ENCODE measurements at places on chromosomes 5 and 9.

DNA sequence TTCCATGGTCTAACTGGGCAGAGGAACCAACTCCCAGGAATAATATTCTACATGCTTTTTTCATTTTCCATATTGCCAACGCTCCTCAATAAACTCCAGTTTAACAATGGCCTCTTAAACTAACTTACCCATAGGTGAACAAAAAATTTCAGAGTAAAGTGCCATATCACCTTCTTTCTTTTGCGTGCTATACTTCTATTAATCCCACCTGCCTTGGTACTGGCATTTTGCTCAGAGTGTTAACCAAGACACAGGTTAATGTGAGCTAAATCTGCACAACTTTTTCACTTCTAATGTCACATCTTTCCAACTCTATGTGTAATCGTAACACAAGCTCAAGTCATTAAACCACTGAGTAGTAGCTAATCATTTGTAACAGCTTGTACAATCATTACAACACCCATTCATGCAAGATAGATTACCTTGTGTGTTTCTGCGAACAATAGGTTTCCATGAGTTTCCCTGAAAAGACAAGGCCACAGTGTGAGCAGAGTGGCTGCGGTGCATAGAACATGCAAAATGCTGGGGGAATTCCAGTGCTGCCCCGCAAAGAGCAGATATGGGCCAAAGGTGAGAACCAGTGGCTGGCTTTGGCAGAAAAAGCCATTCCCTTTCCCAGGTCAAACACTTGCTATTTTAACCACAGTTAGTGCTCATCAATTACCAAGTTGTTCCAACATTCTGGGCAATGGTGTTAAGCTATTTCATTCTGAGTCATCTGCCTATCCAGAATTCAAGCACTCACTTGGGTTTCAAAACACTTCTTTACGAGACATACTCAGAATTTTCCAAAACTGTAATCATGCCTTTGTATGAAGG lies 42.8 kb downstream of the TIMD4 start:
- DNase-seq = no peak

- no peak for DNase-seq
Observed at GRCh38 chr5:113281194-113281593, 153.6 kb downstream of the TSSK1B start.

DNA sequence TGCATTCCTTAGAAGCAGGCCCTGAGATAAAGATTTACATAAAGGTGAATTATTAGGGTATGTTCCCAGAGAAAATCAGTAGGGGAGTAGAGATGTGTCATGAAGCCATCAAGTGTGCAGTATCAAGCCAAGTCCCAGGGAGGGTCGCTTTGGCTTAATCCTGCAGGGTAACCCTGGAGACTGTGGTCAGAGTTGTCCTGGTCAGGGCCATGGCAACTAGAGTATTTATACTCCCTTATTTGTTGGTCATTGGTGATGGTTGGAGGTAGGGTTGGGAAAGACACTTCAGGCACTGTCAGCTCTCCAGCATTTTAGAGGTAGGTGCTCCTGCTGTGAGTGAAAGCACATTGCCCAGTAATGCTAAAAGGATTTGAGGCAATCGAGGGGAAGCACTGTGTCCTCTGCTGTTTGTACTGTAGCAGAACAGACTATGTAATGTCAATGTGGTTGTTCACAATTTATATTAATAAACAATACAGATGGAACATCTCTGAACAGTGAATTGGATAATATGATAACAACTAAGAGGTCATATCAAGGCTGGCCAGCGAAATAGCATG lies 108.9 kb downstream of the GDNF start:
- no peak for DNase-seq

DNA sequence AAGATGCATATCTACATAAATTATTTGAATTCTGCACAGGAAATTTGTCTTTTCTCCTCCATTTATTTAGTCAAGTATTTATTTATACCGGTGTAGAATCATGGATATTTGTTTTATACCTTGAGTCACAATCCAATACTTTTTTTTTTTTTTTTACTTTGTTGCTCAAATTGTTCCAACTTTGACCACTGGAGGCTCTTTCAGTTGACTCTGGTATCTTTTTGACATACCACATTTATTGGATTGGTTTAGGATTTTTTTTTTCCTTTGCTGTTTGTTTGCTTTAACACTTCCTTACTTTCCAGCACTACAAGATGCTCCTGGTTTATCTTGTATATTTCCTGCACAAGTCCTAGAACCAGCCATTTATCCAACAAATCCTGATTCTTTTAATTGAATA lies 543.1 kb upstream of the RIOK2 start:
- no peak for DNase-seq

DNA sequence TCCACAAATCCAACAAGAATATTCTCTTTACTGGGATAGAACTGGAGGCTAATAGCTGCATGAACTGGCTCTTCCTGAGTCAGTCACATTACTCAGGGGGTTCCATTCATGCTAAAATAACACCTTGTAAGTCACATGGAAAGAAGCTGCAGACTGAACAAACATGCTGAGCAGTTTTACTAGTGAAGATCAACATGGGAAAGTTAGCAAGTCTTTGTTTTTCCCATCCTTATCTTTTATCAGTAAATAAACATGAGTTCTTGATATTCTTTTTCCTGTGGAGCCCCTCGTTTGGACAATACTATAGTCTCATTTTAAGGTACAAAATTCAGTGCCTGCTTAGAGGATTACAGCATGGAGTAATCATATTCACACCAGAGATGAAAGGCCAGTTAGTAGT lies 43.7 kb upstream of the TEK start:
- DNase-seq = no peak

DNA sequence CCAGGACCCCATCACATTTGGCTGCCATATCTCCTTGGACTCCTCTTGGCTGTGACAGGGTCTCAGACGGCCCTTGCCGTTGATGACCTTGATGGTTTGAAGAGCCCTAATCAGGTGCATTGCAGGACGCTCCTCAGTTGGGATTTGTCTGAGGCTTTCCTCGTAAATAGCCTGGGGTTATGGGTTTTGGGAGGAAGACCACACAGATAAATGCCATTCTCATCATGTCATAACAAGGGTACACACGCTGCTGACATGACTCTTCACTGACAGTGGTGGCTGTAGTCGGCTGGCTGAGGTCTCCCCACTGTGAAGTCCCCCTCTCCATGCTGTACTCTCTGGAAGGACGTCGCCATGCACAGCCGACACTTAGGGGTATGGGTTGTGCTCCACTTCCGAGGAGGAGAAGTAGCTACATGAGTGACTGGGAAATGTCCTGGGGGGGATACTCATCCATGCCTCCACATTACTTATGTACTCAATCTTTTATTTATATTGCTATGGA lies 42.9 kb upstream of the SPTLC1 start:
- no peak for DNase-seq

DNA sequence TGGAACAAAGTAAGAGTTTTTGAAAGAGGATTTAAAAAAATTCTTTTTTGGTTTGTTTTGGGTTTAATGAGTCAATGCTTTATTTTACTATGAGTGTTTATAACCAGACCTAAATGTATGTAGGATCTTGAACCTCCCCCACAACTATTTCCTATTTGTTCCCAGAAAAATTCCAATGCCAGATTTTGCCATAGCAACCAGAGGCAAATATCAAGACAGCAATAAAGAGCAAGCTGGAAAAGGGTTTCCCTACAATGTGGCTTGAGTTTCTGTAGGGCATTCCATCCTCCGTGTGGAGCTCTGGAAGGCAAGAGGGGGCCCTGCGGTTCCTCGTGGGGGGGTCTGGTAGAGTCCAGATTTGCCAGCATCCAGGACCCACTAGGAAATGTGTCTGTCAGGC lies 27.8 kb upstream of the GDNF start:
- no peak for DNase-seq

GRCh38 chr9:127360829-127361228 lies 36.1 kb upstream of the SLC2A8 start:
- no peak for DNase-seq

DNA sequence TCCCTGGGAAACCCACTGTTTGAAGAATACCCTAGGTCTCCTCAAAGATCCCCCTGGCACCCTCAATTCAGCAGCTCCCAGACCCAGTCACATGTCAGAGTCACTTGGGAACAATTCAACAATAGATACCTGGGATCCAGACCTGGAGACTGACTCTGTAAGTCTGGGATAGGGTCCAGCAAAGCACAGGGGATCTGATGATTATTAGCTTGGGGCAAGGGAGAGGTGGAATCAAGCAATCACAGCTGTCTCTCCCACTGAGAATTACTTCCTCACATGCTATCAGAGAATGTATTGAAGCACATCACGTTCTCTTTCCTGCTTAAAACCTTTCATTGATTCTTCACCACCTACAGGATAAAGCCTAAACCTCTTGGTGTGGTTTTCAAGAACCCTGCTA lies 5.9 kb downstream of the FAM193B start:
- DNase-seq = no peak

GRCh38 chr5:1410156-1411014 lies 34.9 kb downstream of the SLC6A3 start:
- DNase-seq = no peak

- no peak for DNase-seq
Observed at GRCh38 chr9:74783408-74783807, 104.3 kb downstream of the TRPM6 start.

DNA sequence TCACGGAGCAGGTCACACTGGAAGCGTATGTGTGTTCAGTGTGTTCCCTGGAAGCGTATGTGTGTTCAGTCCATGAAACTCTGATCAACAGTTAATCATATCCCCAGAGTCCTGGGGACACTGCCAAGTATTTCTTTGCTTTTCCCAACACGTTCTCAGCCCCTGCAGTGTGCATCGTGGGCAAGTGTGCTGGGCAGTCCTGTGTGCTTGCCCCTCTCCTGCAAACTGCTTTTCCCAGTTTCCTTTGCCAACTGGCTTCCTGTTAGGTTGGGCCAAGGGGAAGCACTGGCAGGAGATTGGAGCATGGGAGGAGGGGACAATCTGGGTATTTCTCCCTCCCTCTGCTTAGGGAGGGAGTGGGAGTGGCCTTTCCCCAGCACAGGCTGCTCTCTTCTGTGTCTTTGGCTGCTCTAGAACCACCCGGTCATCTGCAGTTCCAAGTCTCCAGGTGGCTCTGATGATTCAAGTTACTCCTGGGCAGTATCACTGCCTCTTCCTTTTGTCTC lies 36.8 kb upstream of the NEK6 start:
- no peak for DNase-seq

DNA sequence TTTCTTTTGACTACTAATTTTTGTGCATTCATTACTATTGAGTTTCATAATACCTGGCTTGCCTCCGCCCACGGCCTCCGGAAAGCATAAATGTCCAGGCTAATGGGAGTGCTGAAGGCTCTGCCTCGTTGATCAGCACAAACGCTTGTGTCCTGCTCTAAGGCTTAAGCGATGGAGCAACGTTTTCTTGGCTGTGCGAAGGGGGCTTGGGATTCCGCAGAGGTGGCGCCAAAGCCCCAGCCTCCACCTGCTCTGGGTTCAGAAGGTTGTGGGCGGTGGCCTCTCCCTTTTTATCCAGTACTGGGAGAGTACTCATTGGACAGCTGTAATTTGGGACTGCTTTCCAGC lies 19.7 kb downstream of the ANXA2R start:
- no peak for DNase-seq

DNA sequence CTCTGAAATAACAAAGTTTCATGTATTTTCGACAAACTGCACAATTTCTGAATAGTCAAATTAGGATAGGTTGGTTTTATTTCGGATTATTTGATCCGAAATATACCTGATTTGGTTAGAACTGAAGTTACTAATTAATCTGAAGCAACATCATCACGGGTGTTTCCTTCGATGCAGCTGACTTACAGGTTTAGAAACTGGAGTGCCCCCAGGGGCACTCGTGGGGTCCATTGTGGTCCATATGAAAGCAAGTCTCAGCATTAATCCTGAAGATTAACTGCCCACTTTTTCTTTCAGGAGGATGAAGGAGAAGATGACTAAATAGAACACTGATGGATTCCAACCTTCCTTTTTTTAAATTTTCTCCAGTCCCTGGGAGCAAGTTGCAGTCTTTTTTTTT lies 5.3 kb downstream of the SET start:
- DNase-seq = no peak

GRCh38 chr9:109182940-109183798 lies 16.1 kb upstream of the FRRS1L start:
- no peak for DNase-seq

- no peak for DNase-seq
Observed at GRCh38 chr5:108637134-108637533, 110.6 kb upstream of the FER start.

DNA sequence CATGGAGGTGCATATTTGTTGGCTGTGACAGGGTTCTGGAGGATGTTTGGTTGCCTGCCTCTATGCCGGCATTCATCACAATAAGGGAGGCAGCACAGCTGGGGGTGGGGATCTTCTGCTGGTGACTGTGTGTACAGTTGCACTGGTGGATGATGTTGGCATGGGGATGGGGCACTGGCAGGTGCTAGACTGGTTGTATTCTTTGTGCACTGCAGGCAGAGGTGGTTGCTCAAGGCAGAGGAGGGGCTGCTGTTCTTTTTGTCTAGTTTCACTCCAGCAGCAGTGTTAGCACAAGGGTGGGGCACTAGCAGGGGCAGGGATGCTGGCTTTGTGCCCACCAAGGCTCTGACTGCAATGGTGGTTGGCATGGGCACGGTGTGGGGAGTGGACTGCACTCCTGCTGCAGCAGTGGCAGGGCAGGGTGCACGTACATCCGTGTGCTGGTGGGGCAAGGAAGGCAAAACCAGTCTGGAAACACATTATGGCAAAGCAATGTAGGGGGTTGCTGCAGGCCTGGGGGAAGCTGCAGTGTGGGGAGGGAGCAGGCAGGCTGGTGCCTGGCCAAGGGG lies 69.3 kb downstream of the ISOC1 start:
- no peak for DNase-seq

- DNase-seq = no peak
Observed at GRCh38 chr5:59588922-59589321, 304.6 kb downstream of the PDE4D start.
